ENCODE measurements at places on chromosomes 12 and 14.

DNA sequence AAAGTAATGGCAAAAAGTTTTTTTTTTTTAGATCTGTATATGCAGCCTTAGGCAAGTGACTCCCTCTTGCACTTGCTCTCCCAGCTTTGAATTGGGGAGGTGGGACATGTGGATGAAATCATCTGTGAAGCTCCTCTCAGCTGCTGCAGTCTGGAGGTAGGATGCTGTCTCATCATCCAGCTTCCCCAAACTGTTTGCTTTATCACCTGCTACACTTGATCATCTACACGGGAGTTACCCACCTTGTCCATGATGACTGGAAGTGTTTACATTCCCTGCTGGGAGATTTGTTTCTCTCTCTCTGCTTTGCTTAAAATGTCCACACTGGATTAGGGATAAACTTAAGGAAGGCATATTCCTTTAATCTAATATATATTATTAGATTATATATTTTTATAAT is 8.5 kb upstream of the FGF23 start:
- no peak for DNase-seq

DNA sequence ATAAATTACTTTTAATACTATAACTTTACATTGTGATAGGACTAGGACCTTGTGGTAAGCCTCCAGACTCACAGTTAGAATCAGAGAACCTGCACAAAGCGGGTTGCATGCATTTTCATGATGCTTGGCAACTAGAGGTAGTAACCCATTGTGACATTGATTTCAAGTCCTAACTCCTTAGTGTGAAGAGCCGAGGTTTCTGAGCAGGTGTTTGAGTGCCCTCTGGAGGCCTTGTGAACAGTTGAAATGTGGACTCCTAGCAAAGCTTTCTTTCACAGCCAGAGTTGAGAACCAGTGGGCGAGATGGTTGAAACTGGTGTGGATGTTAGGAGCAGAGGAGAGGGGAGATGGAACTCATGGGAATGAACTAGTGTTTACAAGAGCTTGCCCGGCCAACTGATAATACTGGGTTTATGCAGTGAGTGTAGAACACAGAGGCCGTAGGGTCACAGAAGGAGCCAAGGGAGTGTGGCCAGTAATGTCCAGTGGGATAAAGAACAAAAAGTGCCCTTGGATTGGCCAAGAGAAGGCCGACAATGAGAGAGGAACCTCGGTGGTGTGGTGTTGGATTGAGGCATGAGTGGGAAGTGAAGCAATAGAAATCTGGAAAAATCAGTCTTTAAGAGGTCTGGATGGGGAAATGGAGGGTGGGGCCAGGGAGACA is 10.9 kb downstream of the ZNF664 start:
- DNase-seq: peak; percentile 41

GRCh38 chr12:95553197-95553943 is 2.1 kb upstream of the USP44 start:
- DNase-seq: no peak

DNA sequence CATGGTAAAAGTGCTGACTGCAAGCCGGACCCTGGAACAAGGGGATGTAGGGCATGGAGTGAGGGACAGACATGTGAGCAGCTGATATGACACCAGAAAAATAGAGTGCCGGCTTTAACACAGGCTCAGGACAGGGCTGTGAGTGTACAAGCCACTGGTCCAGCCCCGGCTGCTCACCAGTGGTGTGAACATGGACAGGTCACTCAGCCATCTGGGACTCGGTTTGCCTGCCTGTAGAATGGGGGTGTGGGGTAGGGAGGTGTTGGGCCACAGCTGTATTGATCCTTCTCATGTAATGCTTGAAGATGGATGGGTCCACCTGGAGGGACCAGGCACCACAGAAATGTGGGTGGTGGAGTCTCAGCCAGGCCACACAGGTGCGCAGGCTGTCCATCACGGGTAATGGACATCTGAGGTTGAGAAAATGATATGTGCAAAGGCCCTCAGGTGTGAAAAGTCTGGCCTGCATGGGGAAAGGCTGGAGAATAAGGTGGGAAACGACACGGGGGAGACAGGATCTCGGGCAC is 10.6 kb upstream of the KRT74 start:
- no peak for DNase-seq

DNA sequence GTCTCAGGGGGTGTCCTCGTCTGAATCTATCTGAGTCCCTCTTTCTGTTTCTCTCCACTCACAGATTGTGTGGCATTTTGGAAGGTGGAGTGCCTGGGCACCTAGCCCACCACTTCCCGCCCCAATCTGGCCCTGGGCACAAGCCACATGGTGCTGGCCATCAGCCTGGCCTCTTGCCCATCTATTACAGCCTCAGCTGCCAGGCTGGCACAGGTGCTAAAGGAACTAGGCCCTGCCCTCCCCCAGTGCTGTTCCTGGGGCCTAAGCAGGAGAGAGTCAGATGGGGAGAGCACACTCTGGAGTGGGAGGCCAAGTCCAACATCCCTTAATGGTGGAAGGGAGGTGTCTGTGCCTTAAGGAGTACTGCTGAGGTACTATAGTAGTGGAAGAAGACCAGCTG is 8.3 kb upstream of the CALCOCO1 start:
- no peak for DNase-seq

DNA sequence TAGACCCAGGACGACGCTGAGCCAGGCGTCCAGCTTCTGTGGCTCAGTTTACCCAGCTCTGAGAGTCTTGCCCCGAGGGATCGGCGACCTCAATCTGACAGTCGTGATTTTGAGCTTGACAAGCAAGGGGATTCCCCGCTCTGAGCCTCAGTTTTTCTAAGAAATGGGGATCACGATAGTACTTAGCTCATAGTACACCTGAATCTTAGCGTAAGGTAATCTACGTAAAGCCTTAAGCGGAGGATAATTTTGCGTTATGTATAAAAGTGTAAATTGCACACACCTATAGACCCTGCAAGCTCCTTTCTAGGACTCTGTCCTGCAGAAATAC is 285 bp downstream of the MVK start:
- DNase-seq: no peak

DNA sequence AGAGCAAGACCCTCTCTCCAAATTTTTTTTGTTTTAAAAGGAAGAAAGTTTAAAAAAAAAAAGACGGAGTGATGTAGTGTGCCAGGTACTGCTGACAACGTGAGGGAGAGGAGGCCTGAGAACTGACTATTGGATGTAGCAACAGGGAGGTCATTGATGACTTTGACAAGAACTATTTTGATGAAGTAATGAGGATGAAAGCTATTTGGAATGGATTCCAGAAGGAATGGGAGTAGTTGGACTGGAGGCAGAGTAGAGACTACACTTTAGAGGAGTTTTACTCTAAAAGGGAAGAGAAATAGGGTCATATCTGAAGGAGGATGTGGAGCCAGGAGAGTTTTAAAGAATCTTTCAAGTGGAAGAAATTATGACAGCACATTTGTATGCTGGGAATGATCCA is 27.8 kb upstream of the SLC38A2 start:
- no peak for DNase-seq

GRCh38 chr12:9114946-9115345 is 773 bp downstream of the A2M start:
- no peak for DNase-seq

DNA sequence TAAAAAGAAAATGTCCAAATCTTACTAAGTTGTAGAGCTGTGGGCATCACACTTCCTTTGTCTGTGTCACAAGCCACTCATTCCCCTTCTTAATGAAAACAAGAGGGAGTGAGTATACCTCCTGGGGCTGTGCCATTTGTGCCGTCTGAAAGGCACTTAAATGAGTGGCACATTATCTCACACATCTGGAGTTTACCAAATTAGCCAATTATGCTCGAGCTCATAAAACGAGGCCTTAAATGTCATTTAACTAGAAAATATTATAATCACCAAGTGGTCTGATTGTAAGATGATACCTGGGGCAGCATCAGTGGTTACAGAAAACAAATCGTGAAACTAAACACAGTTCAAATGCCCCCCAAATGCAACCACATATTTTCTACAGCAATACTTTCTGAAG is 146.1 kb downstream of the PAX9 start:
- no peak for DNase-seq
